ENCODE measurements at places on chromosomes 6 and 20.

GRCh38 chr20:31496761-31497295, 17.4 kb upstream of the HM13 start:
- DNase-seq: peak; percentile 94

- DNase-seq: no peak
Observed at GRCh38 chr6:89895276-89895874, 1.1 kb downstream of the GJA10 start.

DNA sequence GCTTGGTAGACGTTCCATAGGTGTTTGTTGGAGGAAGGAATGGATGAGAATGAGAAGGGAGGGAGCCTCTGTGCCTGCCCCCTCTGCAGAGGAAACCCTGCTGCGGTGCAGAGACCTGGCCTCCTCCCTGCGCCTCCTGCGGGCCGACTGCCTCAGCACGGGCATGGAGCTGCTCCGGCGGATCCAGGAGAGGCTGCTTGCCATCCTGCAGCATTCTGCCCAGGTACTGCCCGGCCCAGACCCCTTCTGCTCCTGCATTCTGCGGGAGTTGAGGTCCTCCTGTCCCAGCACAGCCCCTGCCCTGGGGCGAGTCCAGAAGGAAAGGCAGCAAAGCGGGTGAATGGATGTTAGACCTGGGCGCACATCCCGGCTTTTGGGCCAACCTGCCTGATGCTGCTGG, 6.1 kb downstream of the DNPH1 start:
- DNase-seq: peak; percentile 67

- no peak for DNase-seq
Observed at GRCh38 chr20:15918631-15919030, 654.6 kb downstream of the KIF16B start.

DNA sequence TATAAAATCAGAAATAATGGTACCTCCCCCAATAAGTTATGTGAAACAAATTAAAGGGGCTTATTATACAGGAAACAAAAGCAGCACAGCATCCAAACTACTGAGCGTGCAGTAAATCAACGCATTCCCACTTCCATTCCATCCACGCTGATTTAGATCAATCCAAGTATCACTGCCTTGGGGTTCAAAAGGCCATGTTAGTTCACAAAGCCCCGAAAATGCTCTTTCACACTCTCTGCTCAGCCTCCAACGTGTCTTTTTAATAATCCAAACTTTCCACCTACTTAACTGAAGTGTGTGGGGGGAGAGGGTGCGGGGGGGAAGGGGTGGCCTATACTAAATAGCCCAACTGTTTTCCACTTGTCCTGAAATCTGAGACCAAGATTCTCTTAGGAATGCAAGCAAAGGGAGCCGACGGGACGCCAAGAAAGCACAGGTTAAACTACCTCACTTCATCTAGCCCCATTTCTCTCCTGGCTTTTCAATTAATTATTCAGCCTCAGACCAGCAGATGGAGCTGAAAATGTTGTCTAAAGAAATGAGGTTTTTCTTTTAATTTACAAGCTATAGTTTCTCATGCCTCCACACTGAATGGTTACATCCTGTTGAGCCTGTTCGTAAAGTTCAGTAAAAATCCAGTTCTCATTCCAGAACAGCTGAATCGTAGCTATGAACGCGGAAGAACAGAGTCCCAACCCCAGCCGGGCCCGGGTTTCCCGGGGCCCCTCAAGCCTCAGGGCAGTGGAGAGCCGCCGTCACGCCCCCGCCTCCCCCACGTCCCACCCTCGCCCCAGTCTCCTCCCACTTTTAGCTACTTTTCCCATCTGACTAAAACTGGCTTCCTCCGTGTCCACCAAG, 1.0 kb upstream of the NXT1 start:
- DNase-seq: no peak

DNA sequence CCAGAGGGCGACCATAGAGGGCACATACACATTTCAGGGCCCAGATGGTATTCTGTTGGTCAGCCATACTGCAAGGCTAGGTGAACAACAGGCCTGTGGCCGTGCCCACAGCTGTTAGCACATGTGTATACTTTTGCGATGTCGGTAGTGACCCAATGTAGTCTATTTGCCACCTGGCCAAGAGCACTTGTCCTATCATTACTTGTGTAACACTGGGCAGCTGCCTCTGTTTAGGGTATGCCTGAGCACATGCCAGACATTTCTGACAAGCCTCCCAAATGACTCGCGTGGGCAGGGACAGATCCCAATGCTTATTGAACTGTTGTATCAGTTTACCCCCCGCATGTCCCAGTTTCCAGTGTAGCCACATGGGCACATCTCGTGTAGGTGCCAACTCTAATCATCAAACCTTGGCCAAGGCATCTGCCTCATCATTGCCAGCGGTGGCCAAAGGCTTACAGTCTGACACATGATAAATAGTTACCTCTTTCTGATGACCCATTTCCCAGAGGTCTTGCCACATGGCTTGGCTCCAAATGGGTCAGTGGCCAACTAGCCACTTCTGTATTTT, 74.4 kb upstream of the FBXL4 start:
- DNase-seq: no peak

DNA sequence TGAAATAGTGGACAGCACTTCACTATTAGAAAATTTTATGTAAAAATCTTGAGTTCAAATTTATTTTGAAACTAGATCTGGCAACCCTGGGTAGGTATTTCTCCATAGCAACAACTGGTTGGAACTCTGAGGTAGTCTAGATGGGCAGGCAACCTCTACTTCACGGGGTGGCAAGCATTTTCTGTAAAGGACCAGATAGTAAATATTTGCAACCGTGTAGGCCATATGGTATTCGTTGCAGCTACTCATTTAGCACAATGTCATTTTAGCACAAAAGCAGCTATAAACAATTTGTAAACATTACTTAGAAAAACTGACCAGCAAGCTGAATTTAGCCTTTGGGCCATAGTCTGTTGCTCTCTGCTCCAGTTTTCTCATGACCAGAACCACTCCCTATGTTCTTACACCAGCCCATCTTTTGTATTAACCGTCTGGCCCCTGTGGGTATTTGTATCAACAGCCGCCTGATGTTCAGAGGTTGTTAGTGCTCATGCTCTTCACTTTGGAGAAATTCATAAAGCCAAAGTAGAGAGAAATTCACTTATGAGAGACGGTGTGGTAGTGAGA, 29.2 kb downstream of the LGSN start:
- DNase-seq: no peak

GRCh38 chr6:21970569-21971300, 326.1 kb downstream of the PRL start:
- DNase-seq: no peak

DNA sequence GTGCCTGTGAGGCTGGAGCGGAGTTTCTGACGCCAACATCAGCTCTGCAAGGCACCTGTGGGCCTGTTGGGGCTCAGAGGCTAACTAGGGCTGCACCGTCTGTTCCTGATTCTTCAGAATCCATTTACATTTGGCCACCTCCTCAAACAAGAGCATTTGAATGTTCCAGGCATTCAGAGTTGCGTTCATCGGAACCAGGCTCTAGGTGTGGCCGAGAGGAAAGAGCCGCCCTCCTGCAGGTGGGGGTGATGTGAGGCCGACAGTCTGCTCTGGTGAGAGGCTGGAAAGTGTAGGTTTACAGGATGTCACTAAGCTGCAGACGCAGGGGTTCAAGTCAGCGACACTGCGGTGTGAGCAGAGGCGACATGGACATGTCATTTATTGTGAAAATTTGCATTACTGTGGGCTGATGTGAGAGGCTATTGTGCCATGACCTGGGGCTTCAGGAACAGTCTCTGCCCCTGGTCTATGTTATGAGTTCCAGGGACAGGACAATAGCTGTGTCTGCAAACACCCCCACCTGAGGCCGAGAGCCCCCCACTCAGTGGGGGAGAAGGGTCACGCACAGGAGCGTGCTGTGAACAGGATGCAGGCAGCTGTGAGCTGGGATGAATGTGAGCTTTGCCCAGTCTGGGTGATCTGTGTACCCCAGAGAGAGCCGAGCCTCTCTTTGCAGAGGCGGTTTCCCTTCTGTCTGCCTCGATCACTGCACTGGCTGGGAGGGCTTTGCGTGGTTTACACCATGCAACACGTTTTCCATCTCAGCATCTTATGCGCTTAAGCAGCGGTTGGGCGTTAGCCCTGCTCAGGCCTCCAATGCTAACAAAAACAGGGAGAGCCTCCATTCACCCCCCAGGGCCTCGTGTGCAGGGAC, 21.1 kb downstream of the SLCO4A1 start:
- DNase-seq: no peak

DNA sequence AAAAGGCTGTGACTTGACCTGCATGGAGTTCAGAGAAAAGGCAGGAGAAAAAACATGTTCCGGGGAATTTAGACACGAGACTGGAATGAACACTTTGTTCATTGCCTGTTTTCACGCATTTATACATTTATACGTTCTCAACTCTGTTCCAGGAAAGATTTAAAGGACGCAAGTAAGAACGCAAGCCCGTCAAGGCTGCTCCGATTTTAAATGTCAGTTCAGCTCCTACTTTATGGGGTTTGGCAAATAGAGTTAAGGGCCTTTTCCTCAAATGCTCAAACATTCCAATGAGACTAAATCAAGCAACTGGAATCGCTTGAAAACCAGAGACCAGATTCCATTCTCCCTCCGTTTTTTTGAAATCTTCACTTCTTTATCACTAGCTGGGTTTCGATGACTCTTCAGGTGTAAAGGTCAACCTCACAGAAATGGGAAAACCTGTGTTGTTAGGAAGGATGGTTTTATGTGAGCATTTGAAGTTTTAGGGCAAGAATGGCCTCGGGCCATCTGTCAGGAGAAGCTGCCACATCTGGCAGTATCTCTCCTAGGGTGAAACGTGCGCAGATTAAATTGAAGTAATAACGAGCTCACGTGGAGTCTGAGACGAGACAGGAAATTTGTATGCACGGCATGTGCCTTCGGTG, 24.9 kb downstream of the TTLL2 start:
- no peak for DNase-seq

- DNase-seq: no peak
Observed at GRCh38 chr6:5469101-5469846, 208.0 kb downstream of the FARS2 start.

GRCh38 chr6:7542874-7543624, 1.6 kb downstream of the DSP start:
- DNase-seq: no peak

DNA sequence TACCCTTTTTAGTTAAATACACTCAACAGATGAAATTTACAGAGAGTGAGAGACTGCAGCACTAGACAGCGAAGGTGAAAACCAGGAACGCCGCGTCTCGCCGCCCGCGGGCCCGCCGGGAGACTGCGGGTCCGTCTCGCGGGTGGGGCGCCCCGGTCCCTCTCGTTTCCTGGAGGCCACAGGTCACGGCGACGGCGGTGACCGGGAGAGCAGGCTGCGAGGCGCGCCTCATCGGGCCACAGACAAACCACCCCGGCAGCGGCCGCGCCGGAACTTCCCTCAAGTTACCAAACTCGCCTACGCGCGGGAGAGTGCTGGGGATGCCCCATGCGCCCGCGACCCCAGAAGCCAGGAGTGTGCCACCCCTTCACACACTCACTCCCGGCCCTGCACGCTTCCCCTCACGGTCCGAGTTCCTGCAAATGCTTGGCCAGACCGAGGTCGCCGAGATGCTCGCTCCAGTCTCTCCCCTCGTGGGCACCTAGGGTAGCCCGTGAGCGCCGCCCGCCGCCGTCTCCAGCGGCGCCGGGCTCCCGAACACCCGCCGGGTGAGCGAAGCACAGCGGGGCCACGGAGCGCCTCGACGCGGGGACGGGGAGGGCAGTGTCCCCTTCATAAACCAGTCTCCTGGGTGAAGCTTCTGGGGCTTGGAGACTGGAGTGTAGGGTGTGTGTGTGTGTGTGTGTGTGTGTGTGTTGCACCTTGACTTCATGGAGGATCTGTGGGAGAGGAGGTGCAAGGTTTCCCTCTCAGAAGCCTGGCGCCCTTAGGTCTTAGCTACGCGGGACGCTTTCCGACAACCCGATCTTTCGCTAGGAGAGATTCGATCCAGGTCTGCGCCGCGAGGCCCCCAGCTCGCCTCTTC, 1.4 kb downstream of the BACH2 start:
- peak; percentile 76 for DNase-seq

DNA sequence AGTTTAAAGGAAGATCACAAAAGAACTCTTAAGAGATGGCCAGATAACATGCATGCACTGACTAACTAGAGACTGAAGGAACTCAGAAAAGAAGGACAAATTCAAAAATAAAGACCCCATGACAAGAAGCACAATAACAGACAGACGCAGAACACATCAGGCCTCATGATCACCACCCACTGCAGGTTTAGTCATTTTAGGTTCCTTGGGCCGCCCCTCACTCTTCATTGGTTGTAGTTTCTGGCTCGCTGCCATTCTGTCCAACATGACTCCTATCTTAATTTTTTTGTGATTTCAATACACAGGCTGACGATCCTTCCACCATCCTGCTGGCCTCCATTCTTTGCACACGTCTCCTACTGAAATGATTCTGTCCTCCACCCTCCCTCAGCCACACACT, 21.6 kb downstream of the STX7 start:
- no peak for DNase-seq

DNA sequence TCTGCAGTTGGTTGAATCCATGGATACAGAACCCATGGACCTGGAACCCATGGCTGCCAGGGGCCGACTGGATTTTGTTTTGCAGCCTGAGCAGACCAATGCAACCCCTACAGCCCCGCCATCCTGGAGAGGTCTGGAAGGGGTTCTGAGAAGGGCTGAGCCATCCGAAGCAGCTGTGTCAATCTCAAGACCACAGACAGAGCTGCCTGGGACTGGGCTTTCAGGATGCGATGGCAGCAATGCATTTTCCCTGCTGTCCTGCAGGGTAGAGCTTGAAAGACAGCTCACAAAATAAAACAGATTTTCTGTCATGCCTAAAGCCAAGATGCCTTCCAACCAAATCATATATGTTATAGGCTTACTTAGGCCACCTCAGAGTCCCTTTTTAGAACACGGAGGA, 125.8 kb upstream of the NXT1 start:
- DNase-seq: no peak

- DNase-seq: no peak
Observed at GRCh38 chr20:24492031-24492607, 22.7 kb downstream of the SYNDIG1 start.

DNA sequence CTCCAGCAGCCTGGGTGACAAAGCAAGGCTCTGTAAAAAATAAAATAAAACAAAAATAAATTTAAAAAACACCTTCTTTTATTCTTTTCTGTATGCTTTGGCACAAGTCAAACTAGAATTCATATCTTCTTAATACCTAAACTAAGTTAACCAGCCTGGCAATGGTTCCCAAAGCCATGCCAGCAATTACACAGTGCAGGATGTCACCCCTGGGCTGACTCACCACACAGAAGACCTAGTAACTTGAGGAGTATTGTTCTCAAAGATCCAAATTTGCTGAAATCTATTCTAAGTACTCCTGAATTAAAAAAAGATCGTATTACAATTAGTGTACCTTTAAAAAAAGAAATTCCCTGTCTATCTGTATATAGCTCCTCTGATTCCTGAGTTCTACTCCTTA, 162.7 kb upstream of the SGK1 start:
- DNase-seq: no peak

DNA sequence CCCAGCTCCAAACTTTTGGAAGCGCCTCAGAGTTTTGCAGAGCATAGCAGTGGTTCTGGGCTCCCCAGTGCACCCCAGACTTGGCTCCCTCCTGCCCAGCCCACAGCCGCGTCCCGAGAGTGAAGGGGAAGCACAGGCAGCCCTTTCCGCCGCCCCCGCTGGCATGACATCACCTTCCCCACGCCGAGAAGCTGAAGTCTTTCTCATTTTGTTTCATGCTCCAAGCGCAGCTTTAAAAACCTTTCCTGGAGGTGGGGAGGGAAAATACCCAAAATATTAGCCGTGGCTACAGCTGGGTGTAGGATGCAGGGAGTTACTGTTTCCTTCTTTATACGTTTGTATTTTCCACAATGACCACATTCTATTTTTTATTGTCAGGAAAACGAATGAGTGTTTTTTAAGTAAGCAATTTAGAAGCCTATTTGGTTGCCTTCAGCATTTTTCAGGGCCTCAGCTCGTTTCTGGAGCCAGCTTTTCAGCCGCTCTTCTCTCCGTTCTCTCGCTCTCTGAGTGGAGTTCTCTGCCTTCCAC, 72.9 kb downstream of the SNX5 start:
- DNase-seq: no peak
